Left lobe of liver (tissue), 2 donors: ENCODE measurements at places on chromosomes 12 and 14. TPM values are rescaled to one million over a fixed set of nuclear protein-coding genes. Genes with fewer than 3 reads are reported as not detected.

PTPN21 gene
- 12.6 TPM for total RNA-seq

MGST1 gene
- 1,460 TPM for total RNA-seq

OR6C65 gene
- not detected for total RNA-seq

DYNC1H1 gene
- total RNA-seq = 118 TPM

FIGNL2 gene
- total RNA-seq = 0.68 TPM

GRCh38 chr12:108702595-108703320 is 28.6 kb downstream of the CORO1C start:
- DNase-seq = no peak

GRCh38 chr12:127306604-127307215 is 960.3 kb upstream of the TMEM132C start:
- no peak for DNase-seq

GRCh38 chr12:76813265-76813664 is 49.4 kb downstream of the ZDHHC17 start:
- DNase-seq = no peak

DNA sequence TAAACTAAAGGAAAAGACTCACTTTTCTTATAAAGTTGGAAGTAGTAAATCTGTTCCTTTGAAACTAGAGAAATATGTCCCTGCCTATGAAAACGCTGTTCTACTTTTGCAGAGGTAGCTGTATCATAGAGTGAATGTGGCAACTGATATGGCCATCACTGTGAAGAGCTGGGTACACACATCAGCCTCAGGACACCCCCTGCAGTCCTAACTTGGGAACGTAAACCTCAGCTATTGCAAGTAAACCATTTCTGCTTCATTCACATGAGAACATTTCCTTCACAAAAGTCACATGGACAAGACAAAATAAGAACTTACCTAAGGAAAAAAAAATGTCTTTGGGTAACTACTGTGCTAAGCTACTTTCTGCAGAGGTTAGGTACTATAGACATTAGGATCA is 233.3 kb upstream of the PPFIA2 start:
- no peak for DNase-seq
